ENCODE measurements at places on chromosomes 12 and 14.
A peak's percentile ranks its signal among the peaks of the same experiment; 100 is the strongest.

GRCh38 chr12:91555436-91556415 lies 373.1 kb upstream of the DCN start:
- DNase-seq, result no peak

GRCh38 chr12:8687846-8688601 lies 9.8 kb upstream of the RIMKLB start:
- no peak for DNase-seq

DNA sequence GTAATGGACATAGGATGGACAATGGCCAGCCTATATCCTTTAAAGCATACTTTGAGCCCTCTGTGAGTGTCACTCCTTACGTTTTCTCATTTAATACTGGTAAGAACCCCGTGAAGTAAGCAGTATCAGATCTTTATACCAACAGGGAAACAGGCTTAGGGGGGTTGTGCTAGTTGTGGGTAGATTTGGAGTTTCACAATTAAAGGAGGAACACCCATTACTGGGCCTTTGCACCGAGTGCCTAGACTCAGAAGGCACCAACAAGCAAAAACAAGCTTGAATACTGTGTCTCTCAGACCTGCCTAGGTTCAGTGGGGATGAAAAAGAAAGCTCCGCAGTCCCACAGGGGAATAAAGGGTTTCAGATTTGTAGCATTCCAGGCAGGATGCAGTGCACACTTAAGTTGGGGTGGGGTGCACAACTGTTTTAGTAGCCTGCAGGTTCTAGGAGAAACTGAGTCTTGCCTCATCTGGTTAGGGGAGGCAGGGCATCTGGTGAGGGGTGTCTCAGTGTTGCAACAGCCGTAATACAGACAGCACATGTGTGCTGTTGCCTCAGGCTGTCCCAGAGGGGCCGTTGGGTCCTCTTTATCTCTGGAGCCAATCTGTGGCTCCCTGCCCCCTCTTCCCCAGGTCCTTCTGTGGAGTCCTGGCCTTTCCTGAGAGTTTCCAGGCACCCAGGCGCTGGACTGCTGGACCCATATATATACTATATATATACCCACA lies 51.2 kb downstream of the IRAK3 start:
- peak; percentile 1 for DNase-seq

DNA sequence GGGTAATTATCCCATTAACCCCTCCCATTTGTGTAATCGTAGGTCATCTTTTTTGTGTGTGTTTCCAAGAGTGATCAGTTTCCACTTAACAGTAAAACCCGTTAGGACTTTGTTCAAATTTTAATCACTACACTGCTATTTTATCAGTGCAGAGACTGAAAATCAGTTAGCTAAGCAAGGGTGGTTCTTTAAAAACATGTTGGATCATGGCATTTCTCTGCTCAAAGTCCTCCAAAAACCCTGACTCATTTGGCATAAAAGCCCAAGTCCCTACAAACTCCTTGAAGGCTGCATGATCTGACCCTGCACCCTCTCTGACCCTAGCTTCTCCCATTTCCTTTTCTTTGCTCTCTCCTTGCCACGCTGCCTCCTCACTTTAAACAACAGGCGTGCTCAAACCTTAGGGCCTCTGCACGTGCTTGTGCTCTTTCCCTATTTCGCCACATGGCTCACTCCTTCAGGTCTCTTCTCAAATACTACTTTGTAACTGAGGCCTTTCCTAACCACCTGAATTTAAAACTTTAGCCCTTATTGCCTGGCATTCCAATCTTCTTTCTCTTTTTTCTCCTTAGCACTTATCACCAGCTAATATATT lies 13.2 kb upstream of the OVCH1 start:
- no peak for DNase-seq

GRCh38 chr12:25728056-25728595 lies 175.0 kb upstream of the LMNTD1 start:
- no peak for DNase-seq

GRCh38 chr12:25266497-25266896 lies 15.8 kb upstream of the KRAS start:
- no peak for DNase-seq

- DNase-seq, result no peak
These were observed 26.2 kb downstream of the BCL11B start for GRCh38 chr14:99245564-99246511.

DNA sequence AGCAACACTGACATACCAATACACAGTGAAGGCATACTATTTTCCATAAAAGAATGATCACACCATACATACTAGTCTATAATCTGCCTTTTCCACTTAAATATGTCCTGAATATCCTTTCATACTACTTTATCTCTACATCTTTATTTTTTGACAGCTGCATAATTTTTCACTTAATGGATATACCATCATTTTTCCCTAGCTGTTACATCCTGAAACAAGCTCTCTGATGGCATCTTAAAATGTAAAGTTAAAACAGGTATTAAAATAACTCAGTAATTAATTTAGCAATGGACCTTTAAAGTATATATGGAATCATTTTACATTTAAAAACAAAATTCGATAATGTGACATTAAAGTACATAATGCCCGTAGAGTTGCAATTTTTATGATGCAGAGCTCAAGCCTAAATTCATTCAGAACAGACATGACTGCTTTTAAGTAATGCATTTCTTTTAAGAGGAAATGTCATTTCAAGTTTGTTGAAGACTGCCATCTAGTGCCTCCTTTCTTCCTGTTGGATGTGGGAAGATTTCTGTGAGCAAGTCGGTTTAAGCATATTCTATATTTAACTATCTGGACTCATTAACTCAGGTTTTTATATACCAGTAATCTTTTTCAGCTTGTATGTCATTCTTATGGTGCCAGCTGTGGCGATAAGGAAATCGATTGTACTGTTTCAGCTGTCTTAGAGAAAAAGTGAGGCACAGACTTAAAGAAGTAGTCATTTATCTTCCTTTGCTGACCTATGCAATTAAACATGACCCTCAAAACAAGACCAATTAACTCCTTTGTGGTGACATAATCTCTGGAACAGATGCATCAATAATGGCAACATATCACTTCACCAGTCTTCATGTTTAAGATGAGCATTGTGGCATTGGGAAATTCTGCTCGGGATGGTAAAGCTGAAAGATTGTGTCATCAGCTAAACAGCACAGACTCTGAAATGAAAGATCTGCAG lies 20.3 kb downstream of the PRICKLE1 start:
- peak; percentile 58 for DNase-seq

DNA sequence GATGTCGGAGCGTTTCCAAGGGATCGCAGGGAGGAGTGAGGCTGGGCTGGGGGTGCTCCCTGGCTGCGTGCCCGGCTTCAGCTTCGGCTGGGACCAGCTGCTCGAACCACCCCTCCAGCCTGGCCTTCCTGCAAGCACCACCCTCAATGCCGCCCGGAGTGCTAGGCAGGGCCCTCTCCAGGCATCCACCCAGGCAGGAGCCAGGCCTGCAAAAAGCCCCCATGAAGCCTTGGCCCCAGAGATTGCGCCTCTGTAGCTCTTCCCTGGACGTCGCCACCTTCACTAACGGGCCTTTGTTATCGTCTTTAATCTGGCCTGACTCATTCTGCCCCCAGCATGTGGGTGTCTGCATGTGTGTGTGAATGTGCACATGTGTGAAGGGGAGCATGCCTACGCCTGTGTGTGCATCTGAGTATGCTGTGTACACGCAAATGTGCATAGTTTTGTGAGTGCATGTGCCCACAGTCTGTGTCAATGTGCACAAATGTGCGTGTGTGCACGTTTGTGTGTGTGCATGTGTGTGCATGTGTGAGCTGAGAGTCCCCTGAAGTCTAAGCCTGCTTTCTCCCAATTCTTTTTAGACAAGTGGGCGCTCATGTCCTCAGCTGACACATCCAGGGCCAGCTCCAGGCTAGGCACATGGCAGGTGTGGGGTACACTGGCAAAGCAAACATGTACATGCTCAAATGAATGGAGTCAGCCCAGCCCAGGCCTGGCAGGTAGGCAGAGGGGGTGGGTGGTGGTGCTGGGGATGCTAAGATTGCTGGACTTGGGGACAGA lies 195.4 kb upstream of the C14orf180 start:
- DNase-seq, result no peak

- no peak for DNase-seq
These were observed 227.5 kb upstream of the LMO3 start for GRCh38 chr12:16833376-16834015.

- no peak for DNase-seq
These were observed 15.5 kb upstream of the ATP6V0A2 start for GRCh38 chr12:123696646-123697045.

GRCh38 chr14:80867798-80868197 lies 73.7 kb downstream of the CEP128 start:
- DNase-seq, result no peak

- DNase-seq, result no peak
These were observed 86.1 kb downstream of the KSR2 start for GRCh38 chr12:117882603-117883184.

DNA sequence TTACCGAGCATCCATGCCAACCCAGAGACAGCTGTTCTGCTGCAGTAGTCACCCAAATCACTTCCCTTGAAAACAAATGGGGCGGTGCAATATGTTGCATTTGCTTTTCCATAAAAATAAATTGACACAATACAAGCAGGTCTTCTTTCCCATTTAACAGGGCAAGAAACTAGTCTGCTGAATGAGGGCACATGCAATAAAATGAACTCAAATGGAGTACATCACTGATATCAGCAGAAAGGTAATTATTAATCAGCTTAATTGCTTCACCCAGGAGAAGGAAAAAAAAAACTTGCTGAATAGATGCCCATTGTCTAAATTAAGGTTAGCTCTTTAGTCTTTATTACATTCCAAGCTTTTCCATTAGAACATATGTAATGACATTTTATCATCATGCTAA lies 175.1 kb upstream of the GZMB start:
- no peak for DNase-seq

DNA sequence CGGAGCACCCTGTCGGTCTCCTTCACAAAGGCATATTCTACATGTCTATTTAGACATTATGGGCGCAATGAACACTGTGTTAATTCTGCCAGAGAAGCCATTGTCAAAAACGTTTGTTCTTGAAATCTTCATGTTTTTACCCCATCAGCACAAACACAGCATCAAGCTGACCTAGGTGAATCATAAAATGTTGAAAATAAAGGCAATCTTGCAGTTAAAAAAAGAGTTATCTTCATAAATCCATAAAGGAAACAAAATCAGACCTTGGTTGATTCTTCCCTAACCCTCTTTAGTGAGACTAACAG lies 154.9 kb downstream of the DIO2 start:
- no peak for DNase-seq

- DNase-seq, result no peak
These were observed 3.3 kb upstream of the SLC22A17 start for GRCh38 chr14:23355871-23356435.

- DNase-seq, result no peak
These were observed 118.8 kb downstream of the TPH2 start for GRCh38 chr12:72057330-72057914.

DNA sequence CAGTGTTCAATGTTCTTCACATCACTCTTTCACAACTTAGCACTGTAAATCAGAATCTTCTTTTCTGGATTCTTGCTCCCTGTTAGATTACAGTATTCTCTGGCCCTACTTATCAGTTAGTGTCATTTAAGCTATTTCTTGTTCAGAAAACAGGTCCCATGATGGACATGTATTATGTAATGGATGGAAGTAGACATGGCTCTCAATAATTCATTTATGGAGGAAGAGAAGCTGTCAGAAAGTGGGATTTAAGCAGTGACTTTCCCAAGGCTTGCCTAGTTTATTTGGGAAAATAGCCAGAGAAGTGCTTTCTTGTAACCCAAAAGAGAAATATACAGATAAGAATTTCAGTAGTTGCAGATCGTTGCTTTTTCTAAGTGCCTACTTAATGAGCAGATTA lies 1.6 kb downstream of the ERC1 start:
- no peak for DNase-seq

DNA sequence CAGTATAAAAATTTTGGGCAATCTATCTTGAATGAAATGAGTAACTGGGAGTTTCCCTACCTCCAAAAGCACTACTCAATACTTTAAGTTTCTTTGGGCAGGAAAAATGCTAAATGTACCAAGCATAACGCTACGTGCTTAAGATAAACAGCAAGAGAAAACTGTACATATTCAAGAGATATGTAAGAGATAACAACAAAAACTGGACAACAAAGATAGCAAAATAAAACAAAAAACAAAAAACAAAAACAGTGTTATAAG lies 20.0 kb downstream of the PTGES3 start:
- no peak for DNase-seq

DNA sequence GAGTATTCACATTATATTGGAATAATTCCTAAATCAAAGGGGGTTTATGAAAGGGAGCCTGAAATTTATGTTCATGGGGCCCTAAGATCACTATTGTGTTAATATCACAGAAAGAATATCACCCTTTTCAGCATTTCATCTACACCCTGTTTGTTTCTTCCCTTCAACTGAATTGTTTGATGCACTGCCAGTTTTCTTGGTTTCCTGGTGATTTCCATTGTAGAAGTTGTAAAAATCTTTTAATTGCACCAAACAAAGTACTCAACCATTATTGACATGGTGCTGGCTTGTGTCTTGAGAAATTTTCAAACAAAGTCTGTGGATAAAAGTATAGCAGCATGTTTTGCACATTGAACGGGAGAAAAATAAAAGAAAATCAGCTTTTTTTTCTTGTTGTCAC lies 154.8 kb upstream of the PRKD1 start:
- no peak for DNase-seq

DNA sequence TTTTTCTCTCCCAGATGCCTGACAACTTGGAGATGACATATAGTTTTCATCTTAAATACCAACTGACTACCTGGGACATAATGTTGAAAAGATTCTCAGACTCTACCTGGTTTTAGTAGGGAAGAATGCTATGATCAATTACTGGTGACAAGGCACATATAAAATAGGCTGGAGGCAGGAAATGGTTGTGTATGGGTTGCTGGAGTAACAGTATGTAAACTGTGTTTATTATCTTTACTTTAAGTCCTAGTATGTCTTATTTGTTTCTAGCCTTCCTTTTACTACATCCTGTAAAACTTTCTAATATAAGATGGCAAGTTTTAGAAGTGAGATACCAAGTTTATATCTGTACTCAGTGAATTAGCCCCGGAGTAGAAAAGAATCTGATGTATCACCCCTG lies 98.1 kb downstream of the NUBPL start:
- DNase-seq, result no peak

DNA sequence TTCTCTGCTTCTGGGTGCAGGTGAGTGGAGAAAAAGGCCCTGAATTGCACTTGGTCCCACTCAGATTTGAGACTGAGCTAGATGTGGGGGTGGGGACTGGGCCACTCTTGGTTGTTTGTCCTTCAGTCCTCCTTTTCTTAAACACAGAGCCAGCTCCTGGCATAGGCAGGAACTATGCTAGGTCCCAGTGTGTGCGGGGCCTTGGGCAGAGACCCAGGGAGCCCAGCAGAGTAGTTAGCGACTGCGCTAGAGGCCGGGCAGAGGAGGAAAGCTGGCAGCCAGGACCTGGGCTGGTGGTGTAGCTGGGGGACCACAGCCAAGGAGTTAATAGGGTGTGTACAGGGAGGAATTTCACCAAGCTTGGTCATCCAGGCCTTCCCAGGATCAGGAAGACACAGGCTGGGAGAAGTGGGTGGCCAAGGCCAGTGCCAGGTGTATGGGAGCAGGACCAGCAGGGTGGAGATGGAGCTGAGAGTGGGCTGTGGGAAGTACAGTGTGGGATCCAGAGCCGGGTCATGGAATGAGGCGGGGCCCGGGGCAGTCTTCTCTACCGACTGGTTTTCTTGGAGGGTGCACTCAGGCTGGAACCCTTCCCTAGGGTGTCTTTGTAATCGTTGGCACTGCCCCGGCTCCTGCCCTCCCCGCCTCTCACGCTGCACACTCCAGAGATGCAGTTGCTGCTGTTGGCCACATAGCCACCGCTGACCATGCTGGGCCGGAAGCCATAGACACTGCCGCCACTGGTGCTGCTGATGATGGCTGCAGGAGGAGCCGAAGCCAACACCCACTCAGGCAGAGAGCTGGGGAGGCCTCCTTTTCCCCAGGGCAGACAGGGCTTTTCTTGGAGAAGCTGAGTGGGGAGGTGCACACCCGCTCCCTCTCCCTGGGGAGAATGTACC lies 8.7 kb downstream of the KRT71 start:
- DNase-seq, result no peak

Measured in NCI-H1930 (cell line).